Stimulated activated CD8-positive, alpha-beta memory T cell treated with anti-CD3 and anti-CD28 coated beads, Interleukin-4, amount 100 ng/mL, for 4 hours (primary cell): ENCODE measurements at places on chromosomes 12 and 14.

GRCh38 chr14:53855127-53855526, 101.5 kb downstream of the BMP4 start:
- no peak for DNase-seq

GRCh38 chr12:113060336-113060960, 3.9 kb downstream of the DTX1 start:
- DNase-seq: no peak

DNA sequence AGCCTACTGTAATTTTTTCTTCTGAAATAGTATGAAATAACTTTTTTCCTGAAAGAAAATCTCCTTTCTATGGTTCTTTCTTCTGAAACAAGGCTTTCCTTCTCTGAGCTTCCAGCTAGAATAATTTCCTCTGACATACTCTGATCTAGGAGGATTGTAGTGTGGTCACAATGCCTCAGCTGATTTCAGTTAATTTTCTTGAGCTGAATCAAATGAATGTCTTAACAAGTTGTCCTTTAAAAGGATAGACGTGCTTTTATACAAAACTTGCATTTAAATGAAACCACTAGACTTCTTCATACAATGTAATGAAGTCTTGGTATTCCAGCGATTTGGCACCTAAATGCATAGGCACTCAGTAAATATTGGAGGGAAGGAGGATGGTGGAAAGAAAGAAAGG, 94.4 kb downstream of the BICD1 start:
- DNase-seq: no peak

- peak; percentile 57 for DNase-seq
Observed at GRCh38 chr12:9741726-9742125, 8.8 kb upstream of the CLECL1 start.

DNA sequence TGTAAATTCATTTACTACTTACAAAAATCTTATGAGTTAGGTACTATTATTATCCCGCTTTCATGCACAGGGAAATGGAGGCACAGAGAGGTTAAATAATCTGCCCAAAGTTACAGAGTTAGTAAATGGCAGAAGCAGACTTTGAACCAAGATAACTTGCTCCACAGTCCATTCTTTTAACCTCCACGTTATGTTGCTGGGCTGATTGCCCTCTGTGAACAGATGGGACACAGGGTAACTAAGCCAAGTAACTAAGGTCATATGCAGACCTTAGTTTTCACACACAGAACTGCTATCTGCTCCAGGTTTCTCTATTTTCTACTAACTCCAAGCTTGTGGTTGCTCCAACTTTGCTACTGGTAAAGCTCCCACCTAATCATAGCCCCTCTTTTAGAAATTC, 147.1 kb upstream of the IFNG-AS1 start:
- no peak for DNase-seq

GRCh38 chr12:16389594-16389993, 42.1 kb downstream of the MGST1 start:
- DNase-seq: no peak

GRCh38 chr12:89439941-89440340, 84.7 kb downstream of the GALNT4 start:
- no peak for DNase-seq

DNA sequence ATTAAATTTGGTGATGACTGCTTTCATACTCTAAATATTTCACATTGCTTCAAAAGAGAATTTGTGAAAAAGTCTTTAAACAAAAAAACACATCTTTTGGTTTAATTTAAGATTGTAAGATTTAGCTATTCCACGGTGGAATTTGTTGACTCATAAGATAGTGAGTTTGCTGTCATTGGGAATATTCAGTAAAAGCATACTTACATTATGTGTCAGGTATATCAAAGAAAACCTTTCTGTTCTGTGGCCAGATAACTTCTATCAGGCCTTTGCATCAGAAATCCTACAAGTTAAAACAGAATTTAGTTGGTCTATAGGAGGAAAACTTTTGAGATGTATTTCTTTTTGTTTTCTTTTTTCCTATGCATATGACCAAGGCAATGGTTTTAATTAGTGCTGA, 148.8 kb upstream of the E2F7 start:
- no peak for DNase-seq

DNA sequence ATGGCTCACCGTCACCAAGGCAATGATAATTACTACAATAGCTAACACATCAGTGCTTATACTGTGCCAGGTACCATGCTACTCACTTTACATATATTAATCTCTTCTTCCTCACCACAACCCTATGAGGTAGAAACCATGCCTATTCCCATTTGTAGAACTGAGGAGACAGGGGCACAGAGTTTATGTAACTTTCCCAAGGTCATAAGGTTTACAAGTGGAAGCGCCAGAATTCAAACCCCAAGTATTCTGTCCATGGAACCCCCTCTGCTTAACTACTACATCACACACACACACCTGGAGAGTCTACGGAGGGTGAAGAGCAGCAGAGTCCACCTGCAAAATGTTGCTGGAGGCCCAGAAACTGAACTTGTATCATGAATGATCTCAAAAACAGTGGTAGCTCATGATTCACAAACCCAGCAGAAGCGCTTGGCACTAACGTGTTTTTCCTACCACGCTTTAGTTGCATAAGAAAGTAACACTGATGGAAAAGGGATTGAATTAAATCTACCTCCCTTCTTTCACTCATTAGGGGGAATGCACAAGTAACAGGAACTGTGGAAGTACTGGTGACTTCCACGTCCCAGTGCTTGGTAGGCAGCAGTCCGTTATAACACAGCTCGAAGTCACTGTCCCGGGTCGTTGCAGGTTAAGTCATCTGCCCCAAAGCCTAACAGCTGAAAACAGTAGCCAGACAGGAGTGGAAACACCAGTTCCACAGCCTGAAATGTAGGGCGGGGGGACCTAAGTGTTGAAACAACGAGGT, 2.0 kb downstream of the ITPR2 start:
- DNase-seq: no peak

DNA sequence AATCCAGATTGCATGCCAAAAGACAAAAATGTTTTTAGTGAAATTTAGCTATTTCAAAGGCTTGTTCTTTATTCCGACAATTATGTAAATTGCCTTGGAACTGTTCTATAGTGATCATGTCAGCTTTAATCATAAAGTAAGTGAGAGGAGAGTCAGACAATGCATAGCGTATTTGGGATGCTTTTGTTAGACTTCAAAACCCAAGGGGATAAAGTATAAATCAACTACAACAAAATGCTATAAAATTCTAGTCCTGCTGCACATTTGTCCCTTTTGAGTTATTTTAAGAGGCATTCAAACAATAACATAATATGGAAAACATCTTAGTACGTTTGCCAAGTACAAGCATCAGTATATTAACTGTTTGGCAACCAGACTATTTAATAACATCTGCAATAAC, 11.3 kb downstream of the RTRAF start:
- no peak for DNase-seq
